ENCODE measurements at places on chromosomes 11 and 22.

GRCh38 chr22:26360169-26360885 lies 68.7 kb upstream of the ASPHD2 start:
- DNase-seq, result peak; percentile 56

DNA sequence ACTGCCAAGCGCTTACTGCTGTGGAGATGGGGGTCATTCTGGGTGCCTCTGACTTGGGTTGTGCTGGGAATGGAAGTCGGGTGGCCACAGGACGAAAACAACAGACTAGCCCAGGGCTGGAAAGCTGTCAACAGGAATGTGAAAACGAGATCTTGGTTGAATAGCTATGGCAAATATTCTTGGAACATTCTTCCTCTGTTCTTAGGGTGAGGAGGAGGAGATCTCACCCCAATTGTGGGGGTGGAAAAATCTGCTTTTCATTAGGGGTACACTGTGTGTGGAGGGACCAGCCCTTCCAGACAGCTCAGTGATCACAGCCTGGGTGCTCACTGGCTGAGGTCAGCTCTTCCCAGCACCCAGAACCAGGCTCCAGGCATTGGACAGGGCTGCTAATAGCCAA lies 52.0 kb upstream of the PRSS23 start:
- DNase-seq, result no peak

DNA sequence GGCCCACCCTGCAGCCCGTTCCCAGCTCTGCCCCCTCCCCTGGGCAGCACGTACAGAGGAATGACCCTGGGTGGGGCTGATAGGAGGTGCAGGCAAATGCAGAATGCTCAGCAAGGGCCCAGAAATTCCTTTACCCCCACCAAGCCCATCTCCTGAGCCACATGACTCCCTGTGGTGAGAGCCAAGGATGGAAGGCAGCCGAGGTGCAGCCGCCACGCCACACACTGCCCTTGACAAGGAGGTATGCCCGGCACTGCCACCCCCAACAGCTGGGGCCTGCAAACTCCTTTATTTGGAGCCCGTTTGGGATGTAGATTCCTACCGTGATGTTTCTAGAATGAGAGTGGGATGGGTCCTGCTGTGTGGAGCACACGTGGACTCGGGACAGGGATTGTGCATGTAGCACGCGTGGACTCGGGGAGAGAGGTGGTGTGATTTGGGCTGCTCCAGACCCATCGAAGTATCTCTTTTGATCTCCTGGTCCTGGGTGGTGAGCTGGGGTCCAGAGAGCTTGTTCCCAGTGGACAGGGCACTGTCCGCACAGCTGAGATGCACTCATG lies 12.9 kb downstream of the GTSE1 start:
- DNase-seq, result no peak

DNA sequence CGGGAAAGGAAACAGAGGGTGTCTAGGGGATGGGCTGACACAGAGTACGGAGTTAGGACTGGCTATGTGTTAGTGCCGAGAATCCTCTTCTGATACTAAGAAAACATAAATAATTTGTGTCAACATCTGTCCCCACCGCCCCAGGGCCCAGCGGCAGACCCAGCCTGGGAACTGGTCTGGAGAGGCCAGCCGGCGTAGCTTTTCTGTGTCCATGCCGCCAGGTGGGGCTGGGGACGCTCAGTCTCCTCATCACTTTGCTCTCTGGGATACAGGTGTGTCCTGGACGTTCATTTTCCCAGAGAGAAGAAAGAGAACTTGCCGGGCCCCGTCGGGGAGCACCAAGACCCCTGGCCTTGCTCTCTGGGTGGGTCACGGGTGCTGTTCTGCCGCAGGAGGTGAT lies 54.7 kb downstream of the WNT7B start:
- DNase-seq, result no peak

DNA sequence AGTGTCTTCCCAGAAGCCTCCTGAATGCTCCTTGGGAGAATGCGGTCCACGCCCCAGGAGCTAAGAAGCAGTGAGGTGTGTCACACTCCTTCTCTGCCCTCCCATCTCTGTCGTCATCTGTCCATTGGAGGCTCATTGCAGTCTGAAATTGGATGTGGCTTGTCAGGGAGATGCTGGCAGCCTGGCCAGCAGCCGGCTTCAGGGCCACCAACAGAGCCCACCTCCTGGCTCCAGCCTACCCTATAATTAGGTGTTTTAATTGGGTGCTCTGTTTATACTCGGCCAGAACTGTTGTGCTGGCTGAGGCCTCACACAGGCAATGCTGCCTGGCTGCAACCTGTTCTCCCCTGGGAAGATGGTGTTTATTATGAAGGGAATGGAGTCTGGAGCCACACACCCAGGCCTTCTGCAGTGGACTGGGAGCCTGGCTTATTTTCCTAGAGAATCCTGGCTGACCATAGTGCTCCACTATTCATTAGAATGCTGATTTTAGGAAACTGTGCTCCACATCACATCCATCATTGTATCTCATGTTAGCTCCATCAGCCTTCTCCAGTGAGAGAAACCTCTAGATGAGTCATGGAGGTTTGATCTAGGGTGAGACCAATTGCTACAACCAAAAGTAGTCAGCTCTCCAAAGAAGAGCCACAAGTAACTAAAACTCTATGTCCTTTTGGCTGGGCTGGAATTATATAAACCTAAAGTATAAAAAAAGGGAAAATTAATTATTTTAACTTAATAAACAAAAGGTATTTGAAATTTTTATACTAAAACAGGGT lies 86.8 kb upstream of the CRTAM start:
- DNase-seq, result no peak

DNA sequence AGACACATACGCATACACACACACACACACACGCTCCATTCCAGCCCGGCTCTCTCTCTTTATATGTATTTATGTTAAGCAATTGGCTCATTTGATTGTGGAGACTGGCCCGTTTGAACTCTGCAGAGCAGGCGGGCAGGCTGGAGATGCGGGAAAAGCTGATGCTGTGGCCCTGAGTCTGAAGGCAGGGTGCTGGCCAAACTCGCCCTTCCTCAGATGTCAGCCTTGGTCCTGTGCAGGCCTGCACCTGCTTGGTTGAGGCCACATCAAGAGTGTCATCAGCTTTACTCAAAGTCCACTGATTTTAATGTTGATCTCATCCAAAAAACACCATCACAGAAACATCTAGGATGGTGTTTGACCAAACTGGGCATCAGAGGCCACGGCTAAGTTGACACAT lies 569.3 kb downstream of the TBC1D22A start:
- no peak for DNase-seq

GRCh38 chr11:121578251-121578976 lies 125.6 kb upstream of the SORL1-AS1 start:
- peak; percentile 47 for DNase-seq

GRCh38 chr22:44667829-44668189 lies 34.2 kb upstream of the PRR5 start:
- no peak for DNase-seq

DNA sequence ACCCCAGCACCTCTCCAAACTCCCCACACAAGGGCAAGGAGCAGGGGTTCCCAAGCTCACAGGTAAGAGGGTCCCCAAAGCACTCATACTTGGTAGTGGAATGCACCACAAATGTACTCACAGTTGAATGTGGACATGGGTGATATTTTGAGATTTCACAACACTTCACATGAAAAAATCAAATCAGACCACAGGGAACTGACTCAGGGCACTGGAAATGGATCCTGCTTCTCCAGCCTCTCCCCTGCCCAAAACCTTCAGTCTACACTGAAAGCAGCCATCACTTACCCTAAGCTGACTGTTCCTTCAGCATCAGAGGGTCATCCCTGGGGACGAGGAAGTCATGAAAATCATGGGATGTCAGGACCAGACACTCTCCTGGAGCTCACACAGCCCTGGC lies 40.2 kb downstream of the SCGB1A1 start:
- DNase-seq, result no peak

- no peak for DNase-seq
These were observed 89.4 kb upstream of the DRD2 start for GRCh38 chr11:113564527-113565130.

DNA sequence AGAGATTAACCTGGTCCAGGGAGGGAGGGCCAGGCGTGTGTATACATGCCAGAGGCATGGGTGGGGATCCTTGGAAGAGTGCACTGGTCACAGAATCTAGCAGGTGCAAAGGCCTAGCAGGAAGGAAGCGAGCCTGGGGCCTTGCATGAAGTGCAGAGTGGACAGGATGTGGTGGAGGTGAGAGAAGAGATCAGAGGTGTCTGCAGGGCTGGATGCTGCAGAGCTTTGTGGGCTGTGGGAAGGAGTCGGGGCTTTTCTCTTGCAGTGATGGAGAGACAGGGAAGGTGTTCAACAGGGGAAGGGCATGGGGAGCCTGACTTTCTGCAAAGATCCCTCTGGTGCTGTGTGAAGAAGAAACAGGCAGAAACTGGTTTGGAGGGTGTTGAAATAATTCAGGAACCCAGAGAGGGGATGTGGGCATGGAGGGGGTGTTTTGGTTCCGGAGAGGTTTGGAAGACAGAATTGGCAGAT lies 2.5 kb upstream of the TPST2 start:
- DNase-seq, result no peak

GRCh38 chr22:45968751-45969413 lies 8.1 kb downstream of the WNT7B start:
- no peak for DNase-seq

DNA sequence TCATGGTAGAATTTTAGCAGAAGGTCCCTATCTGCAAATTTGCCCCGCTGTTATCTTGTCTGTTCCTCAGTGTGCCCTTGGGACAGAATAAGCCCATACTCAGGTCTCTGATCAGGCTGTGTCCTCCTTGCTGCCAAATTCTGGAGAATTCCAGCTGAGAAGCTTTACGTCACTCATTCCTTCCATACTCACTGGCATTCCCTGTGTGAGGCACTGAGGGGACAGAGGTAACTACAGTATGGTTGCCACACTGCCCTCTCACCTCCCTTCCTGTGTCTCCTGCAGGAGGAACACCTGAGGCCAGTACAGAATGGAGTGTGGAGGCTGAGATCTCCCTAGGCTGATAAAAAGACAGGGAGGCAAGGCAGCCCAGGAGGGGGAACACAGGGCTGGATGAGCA lies 31.5 kb downstream of the SHISA8 start:
- no peak for DNase-seq

GRCh38 chr11:113077379-113077778 lies 116.2 kb downstream of the NCAM1 start:
- no peak for DNase-seq

DNA sequence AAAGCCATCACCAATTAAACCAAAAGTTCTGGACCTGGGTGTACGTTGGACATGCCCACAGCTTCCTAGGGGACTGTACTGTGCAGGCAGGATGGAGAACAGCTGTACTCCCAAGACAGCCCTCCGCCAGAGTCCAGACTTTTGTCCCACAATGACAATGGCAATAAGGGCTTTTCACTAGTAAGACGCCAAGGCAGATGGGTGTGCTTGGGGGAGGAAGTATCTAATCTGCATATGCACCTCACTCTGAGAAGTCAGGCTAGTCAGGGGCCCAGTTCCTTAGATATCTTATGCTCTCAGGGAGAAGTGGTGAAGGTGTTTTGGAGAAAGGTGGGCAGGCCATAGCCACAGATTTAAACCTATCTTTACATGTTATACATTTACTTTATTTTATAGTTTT lies 85.1 kb upstream of the USP47 start:
- DNase-seq, result no peak

DNA sequence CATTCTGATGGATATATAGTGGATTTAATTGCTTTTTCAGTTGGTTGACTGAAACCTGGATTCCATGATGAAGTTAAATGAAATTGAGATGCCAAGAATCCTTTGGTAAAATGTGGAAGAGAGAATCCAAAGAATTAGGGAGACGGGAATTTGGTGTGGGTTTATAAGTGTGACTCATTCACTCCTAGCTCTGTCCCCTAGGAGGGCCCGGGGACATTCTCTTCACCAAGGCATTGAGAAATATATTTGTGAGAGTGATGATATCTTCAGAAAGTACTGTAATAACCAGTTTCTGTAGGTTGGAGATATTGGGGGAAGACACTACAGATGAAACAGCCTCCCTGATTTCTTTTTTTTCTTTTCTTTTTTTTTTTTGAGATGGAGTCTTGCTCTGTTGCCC lies 13.6 kb upstream of the PHOX2A start:
- DNase-seq, result no peak

All from globus pallidus (tissue), 1 donor.